ENCODE measurements at places on chromosomes 3 and 15. TPM values are rescaled to one million over a fixed set of nuclear protein-coding genes. Genes with fewer than 3 reads are reported as not detected.

Gene CIB2
- 1.6 TPM for total RNA-seq

Gene DAZL
- not detected for total RNA-seq

Gene NOP10
- 218 TPM for total RNA-seq

Gene TERC
- 15.1 TPM for total RNA-seq

Gene FBXW12
- not detected for total RNA-seq

Gene FAM107A
- 0.17 TPM for total RNA-seq

Gene TTLL13
- total RNA-seq: not detected

Gene PARP15
- total RNA-seq: not detected

Gene ACOX2
- total RNA-seq: 15.2 TPM

Gene AMT
- total RNA-seq: 3.2 TPM

Gene APBA2
- total RNA-seq: 6.4 TPM

Gene C3orf70
- total RNA-seq: 0.11 TPM

- H3K36me3 ChIP-seq: 0 out of 2 replicates have a peak, but pooled peaks cover 4% of the 10 kb centered on the region
- peaks cover 29% of the 10 kb centered on the region for H3K4me1 ChIP-seq
- peak overlapping the region; percentile 81 for H3K4me3 ChIP-seq
Measured at GRCh38 chr3:194871143-194871863, 185.6 kb downstream of the FAM43A start.

DNA sequence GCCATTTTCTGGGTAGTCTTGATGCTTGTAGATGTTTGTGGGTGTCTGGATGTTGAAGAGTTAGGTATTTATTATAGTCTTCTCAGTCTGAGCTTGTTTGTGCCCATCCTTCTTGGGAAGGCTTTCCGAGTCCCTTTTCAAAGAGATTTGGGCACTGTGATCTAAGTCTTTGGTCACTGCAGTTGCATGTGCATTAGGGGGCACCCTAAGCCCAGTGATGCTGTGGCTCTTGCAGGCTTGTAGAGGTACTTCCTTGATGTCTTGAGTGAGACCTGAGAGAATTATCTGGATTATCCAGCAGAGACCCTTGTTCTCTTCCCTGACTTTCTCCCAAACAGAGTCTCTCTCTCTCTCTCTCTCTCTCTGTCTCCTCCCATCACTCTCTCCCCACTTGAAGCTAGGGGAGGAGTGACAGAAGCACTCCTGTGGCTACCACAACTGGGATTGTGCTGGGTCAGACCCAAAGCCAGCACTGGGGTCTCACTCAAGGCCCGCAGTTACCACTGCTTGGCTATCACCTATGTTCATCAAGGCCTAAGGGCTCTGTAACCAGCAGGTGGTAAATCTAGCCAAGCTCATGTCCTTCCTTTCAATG lies 68.5 kb downstream of the TMCO5A start:
- H3K27ac ChIP-seq: no peak overlapping the region
- H3K4me3 ChIP-seq: no peak overlapping the region
- H3K27me3 ChIP-seq: no peaks in the 10 kb centered on the region

DNA sequence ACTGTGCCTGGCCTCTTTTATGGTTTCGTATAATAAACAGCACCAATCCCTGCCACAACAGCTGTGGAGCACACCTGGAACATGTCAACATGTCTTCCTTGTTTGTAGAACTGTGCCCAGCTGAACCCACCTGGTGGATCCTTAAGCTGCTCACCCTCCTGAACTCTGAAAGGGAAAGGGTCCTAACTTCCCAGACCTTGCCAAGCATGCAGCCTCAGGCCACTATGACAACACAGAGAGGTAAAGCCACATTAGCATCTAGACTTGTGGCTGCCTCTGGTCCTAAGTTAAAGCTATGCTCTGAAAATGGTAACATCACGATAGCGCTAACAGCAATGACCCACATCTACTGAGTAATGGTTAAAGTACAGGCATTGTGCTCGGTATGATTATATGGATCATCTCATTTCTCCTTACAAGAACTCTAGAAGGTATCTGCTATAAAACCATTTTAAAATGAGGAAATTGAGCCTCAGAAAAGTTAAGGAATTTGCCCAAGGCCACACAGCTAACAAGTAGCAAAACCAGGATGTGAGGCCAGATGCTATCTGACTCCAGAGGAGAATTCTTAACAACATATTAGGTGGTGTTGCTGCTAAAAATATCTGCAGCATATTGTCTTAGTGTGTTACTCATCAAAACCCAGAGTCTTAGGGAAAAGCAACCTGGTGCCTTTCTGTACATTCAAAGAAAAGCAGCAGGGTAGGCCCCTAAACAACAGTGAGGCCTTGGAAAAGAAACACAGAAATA lies 23.1 kb upstream of the HERC1 start:
- peak; percentile 90 for DNase-seq
- H3K4me3 ChIP-seq: peak overlapping the region; percentile 55
- peaks cover 44% of the 10 kb centered on the region for H3K4me1 ChIP-seq
- peaks cover 2% of the 10 kb centered on the region for H3K27me3 ChIP-seq
- H3K27ac ChIP-seq: peak overlapping the region; percentile 92
- no peaks in the 10 kb centered on the region for H3K36me3 ChIP-seq

DNA sequence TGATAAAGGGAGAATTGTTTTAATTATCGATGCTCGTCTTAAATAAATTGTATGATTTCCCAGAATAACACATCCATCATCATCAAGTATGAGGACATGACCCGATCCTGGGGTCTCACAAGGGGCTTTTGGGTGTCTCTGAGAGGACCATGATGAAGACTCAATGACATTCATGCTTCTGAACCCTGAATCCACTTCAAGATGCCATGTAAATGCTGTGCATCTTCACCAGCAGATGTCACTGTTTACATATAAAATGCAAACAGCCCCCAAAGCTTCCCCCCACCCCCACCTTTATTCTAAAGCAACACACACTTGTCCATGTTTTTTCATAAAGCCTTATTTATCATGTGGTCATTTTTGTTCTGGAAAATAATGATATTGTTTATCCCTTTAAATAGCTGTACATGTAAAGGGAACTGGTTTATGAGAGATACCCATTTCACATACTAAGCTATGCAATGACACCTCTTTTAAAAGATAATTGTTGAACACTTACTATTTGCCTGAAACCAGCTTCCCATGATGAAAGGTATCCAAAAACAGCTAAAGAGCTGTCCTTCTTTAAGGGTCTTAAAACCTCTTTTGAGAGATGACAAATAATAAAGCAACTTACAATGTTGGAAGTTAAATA lies 69.7 kb upstream of the UBE3A start:
- peaks cover 12% of the 10 kb centered on the region for H3K27me3 ChIP-seq
- no peak overlapping the region for H3K4me3 ChIP-seq
- H3K27ac ChIP-seq: no peak overlapping the region
- H3K36me3 ChIP-seq: peaks cover 5% of the 10 kb centered on the region
- DNase-seq: peak; percentile 40

DNA sequence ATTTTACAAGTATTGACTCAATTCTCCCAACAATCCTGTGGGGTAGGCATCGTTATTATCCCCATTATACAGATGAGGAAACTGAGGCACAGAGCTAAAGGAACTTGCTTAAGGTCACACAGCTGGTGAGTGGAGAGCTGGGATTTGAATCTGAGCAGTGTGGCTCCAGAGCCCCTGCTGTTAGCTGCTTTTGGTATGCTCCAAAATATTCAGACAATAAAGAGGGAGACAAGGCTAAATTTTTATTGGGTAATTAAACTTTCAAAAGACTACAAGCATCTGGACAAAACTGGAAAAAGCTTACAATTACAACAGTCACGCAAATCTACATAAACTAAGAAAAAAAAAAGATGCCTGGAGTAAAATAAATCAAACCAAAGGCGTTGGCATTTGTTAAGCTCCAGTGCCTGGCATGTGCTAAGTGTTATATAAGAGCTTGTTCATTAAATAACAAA lies 27.7 kb downstream of the CCDC13 start:
- peaks cover 7% of the 10 kb centered on the region for H3K4me1 ChIP-seq
- no peak overlapping the region for H3K4me3 ChIP-seq
- H3K27ac ChIP-seq: no peak overlapping the region
- no peaks in the 10 kb centered on the region for H3K36me3 ChIP-seq
- DNase-seq: no peak

GRCh38 chr3:134313847-134314587 lies 60.2 kb downstream of the AMOTL2 start:
- H3K36me3 ChIP-seq: no peaks in the 10 kb centered on the region
- peak overlapping the region; percentile 94 for H3K27ac ChIP-seq
- peaks cover 81% of the 10 kb centered on the region for H3K4me1 ChIP-seq
- DNase-seq: no peak
- no peaks in the 10 kb centered on the region for H3K27me3 ChIP-seq
- H3K4me3 ChIP-seq: peak overlapping the region; percentile 87

DNA sequence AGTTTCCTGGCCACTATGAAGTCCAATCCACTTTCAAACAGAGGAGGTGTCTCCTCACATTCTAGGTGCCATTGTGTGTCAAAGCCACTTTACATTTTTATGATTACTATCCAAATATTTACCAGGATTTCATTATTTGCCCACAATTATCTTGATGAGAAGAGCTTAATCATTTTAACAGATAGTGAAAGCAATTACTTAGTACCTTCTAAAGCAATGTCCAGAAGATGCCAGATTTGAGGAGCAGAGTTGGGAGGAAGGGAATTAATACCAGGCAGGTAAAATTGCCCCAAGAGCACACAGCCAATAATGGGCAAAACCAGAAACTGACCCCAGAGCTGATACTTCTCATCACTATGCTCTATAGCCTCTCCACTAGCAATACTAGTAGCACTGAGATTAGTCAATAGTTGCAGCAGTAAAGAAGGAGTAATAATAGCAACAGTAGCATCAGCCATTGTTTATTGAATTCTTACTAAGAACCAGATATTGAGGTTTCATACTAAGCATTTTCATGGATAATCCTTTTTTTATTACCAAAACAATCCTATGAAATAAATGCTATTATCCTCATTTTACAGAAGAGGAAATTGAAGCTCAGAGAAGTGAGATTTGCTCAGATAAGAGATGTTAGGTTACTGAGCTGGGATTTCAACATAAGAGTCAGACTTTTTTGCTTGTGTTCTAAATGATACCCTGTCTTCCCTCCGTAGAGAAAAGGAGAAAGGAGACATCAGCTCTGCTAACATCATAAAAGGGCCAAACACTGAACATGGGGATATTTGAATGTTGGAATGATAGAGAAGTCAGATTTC lies 509.3 kb upstream of the CFAP20DC start:
- H3K4me1 ChIP-seq: peaks cover 30% of the 10 kb centered on the region
- H3K27me3 ChIP-seq: peaks cover 1% of the 10 kb centered on the region

GRCh38 chr15:69661446-69661845 lies 208.8 kb downstream of the RPLP1 start:
- no peaks in the 10 kb centered on the region for H3K4me1 ChIP-seq
- H3K27me3 ChIP-seq: peaks cover 38% of the 10 kb centered on the region
- no peak for DNase-seq
- H3K27ac ChIP-seq: no peak overlapping the region
- no peak overlapping the region for H3K4me3 ChIP-seq

DNA sequence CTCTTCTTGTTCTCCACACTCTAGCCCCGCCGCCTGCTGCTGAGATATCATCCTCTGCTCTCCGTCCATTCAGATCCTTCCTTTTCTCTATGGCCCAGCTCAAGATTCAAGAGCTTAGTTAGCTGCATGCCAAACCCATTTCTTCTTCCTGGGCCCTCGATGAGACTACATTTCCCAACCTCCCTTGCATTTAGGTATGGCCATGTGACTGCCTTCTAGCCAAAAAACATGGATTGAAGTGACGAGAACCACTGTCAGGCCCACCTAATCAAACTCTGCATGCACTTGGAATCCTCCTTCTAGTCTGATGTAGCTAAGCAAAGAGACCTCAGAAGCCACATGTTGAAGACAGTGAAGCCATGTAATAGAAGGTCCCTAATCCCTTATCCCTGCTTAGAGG lies 308.2 kb downstream of the VPS13C start:
- H3K4me3 ChIP-seq: no peak overlapping the region
- no peak for DNase-seq
- no peaks in the 10 kb centered on the region for H3K27me3 ChIP-seq

- H3K27ac ChIP-seq: peak overlapping the region; percentile 49
- no peaks in the 10 kb centered on the region for H3K27me3 ChIP-seq
- peaks cover 3% of the 10 kb centered on the region for H3K36me3 ChIP-seq
- H3K4me1 ChIP-seq: peaks cover 67% of the 10 kb centered on the region
Measured at GRCh38 chr3:9420850-9421549, 23.6 kb downstream of the SETD5 start.

- no peak for DNase-seq
- peaks cover 5% of the 10 kb centered on the region for H3K4me1 ChIP-seq
- peaks cover 3% of the 10 kb centered on the region for H3K27me3 ChIP-seq
- no peak overlapping the region for H3K4me3 ChIP-seq
- no peaks in the 10 kb centered on the region for H3K36me3 ChIP-seq
- H3K27ac ChIP-seq: no peak overlapping the region
Measured at GRCh38 chr3:9876991-9877390, 3.1 kb downstream of the CIDEC start.

GRCh38 chr3:174767853-174768382 lies 91.2 kb upstream of the NAALADL2 start:
- no peak for DNase-seq
- no peaks in the 10 kb centered on the region for H3K27me3 ChIP-seq
- no peaks in the 10 kb centered on the region for H3K36me3 ChIP-seq
- peaks cover 9% of the 10 kb centered on the region for H3K4me1 ChIP-seq
- no peak overlapping the region for H3K4me3 ChIP-seq

Measured in HFFc6 (cell line).